Prostate gland (tissue), 2 donors: ENCODE measurements at places on chromosomes 3 and 15. TPM values are rescaled to one million over a fixed set of nuclear protein-coding genes. Genes with fewer than 3 reads are reported as not detected.
A peak's percentile ranks its signal among the peaks of the same experiment; 100 is the strongest.

DNA sequence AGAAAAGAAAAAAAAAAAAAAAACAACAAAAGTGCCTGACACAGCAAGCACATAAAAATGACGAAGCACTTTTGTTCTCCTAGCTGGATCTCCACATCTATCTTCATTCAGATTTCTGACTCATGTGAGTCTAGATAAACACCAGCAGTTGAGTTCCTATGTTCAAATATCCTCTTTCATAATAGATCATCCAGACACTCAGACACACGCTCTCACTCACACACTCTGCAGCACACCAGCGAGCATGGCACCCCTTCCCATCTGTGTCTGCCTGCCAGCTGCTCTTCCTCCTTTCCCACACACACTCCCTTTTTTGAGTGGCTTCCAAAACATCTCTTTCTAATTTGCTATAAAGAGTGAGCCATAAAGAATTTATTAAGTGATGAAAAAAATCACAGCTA, 19.8 kb upstream of the CELF6 start:
- peak overlapping the region; percentile 64 for H3K27ac ChIP-seq
- H3K27me3 ChIP-seq = no peaks in the 10 kb centered on the region
- DNase-seq = no peak
- H3K4me3 ChIP-seq = no peak overlapping the region
- H3K36me3 ChIP-seq = no peaks in the 10 kb centered on the region

DNA sequence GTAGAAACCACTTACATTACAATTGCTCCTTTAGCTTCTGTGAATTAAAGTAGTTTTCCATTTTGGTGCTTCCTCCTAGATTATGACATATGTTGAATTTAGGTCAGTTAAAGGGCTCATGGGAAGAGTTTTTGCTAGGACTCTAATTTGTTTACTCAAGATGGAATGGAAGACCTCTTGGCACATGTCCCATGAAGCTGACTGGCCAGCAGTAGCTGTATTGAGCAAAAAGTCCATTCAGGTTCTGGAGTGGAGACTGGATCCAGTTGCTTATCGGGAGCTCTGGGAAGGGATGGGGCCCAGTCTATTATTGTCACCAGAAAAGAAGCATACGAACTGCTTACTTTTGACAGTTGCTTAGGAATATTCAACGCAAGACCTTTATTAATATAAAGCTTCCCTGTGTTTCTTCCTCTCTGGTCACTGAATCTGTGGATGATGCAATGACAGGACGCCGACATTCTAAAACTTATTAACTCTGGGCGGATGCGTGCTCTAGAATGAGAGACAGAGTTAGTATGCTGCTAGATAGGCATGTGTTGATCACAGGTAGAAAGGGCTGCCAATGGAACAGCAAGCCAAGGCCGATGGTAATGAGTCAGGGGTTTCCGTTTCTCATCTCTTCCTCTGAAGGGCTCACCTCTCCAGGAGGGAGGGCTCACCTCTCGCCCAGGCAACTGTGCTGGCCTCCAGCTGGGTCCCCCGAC, 155.8 kb downstream of the NR1D2 start:
- no peak overlapping the region for H3K27ac ChIP-seq
- no peaks in the 10 kb centered on the region for H3K36me3 ChIP-seq
- no peak overlapping the region for H3K4me3 ChIP-seq

DNA sequence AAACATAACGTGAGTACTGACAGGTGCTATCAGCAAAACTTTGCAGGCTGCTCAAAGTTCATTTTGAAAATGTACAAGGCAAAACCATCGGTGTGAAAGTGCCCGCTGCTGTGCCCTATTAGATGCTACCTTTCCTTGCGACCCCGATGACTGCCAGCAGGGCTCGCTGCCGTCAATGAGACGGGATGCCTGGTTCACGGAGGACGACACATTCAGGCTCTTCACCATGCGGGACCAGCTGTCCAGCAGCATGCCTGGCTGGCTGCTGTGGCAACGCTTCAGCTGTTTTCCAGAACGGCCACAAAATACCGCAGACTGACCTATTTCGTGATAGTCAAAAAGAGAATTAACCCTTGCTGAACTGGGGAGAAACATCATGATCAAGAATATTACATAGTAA, 92.7 kb upstream of the OCA2 start:
- no peaks in the 10 kb centered on the region for H3K4me1 ChIP-seq
- H3K27me3 ChIP-seq = no peaks in the 10 kb centered on the region
- DNase-seq = peak; percentile 37

- peaks cover 3% of the 10 kb centered on the region for H3K4me1 ChIP-seq
- H3K36me3 ChIP-seq = no peaks in the 10 kb centered on the region
- no peak for DNase-seq
- no peak overlapping the region for H3K27ac ChIP-seq
- H3K27me3 ChIP-seq = no peaks in the 10 kb centered on the region
Observed at GRCh38 chr3:139122612-139123011, 77.9 kb upstream of the PRR23C start.

- H3K4me1 ChIP-seq = no peaks in the 10 kb centered on the region
- no peak overlapping the region for H3K27ac ChIP-seq
- H3K36me3 ChIP-seq = no peaks in the 10 kb centered on the region
- no peak overlapping the region for H3K4me3 ChIP-seq
- no peaks in the 10 kb centered on the region for H3K27me3 ChIP-seq
- DNase-seq = no peak
Observed at GRCh38 chr3:37320276-37320675, 145.9 kb upstream of the LRRFIP2 start.

GRCh38 chr3:52887166-52887565, 10.2 kb downstream of the STIMATE start:
- no peak overlapping the region for H3K4me3 ChIP-seq
- no peaks in the 10 kb centered on the region for H3K36me3 ChIP-seq
- H3K4me1 ChIP-seq = no peaks in the 10 kb centered on the region
- no peaks in the 10 kb centered on the region for H3K27me3 ChIP-seq
- no peak overlapping the region for H3K27ac ChIP-seq

P2RY1 gene
- 33.5 TPM for total RNA-seq

- H3K36me3 ChIP-seq = no peaks in the 10 kb centered on the region
- no peaks in the 10 kb centered on the region for H3K4me1 ChIP-seq
- no peak overlapping the region for H3K27ac ChIP-seq
- H3K27me3 ChIP-seq = no peaks in the 10 kb centered on the region
- H3K4me3 ChIP-seq = no peak overlapping the region
Observed at GRCh38 chr3:15653321-15653720, 51.8 kb downstream of the BTD start.

- no peaks in the 10 kb centered on the region for H3K4me1 ChIP-seq
- DNase-seq = no peak
- no peaks in the 10 kb centered on the region for H3K27me3 ChIP-seq
- no peak overlapping the region for H3K27ac ChIP-seq
- no peak overlapping the region for H3K4me3 ChIP-seq
Observed at GRCh38 chr3:118531816-118532215, 502.8 kb downstream of the IGSF11 start.

DNA sequence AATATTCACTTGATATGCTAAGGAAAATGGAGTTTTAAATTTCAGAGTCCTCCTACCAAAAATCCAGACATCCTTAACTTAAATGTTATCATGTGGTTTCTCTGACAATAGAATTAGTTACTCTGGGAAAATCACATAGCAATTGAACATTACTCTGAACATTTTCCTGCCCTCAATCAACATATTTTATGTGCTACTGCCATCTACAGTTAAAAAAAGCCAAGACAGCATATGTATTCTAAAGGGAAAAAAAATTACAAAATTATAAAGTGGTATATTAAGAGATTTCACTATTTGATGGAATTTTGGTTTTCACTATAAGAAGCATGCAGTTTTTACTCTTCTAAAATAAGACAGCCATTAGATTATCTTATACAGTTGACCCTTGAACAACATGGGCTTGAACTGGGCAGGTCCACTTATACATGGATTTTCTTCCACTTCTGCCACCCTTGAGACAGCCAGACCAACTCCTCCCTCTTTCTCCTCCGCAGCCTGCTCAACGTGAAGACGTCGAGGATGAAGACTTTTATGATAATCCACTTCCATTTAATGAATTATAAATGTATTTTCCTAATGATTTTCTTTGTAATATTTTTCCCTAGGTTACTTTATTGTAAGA, 122.3 kb downstream of the ATP1B3 start:
- H3K27ac ChIP-seq = no peak overlapping the region
- H3K36me3 ChIP-seq = no peaks in the 10 kb centered on the region
- H3K4me1 ChIP-seq = peaks cover 2% of the 10 kb centered on the region
- H3K4me3 ChIP-seq = no peak overlapping the region
- H3K27me3 ChIP-seq = no peaks in the 10 kb centered on the region

MASP1 gene
- 27.3 TPM for total RNA-seq
